Activated CD4-positive, alpha-beta T cell treated with anti-CD3 and anti-CD28 coated beads, Interleukin-2, amount 50 U/mL, for 48 hours (primary cell): ENCODE measurements at places on chromosomes 2 and 18.

GRCh38 chr2:160221391-160222276, 21.6 kb upstream of the ITGB6 start:
- DNase-seq: no peak

DNA sequence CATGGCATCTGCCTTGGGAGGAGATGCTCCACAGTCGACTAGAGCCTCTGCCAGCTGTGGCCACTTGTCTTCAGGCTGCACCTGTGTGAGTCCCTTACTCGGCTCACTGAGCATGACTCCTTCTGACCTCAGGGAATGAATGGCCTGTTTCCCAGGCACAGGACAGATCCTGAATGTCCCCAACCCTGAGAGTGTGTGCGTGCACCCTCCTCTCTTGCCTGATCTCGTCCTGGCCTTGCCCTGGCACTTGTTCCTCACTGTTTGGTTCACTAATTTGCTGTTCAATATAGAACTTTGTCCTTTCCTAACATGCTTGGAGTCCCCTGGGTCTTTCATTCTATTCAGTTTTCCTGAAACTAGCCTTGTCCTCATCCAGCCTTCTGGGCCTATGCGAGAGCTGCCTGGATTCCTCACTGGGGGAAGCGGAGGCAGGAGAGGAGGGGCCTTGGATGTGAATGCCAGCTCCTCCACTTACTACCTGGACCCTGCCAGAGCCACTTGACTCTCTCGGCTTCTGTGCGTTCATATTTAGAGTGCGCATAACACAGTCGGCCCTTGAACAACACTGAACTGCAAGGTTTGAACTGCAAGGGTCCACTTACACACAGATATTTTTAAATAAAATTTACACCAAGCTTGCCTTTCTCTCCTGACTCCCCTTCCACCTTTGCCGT, 184.8 kb downstream of the ACKR3 start:
- no peak for DNase-seq

DNA sequence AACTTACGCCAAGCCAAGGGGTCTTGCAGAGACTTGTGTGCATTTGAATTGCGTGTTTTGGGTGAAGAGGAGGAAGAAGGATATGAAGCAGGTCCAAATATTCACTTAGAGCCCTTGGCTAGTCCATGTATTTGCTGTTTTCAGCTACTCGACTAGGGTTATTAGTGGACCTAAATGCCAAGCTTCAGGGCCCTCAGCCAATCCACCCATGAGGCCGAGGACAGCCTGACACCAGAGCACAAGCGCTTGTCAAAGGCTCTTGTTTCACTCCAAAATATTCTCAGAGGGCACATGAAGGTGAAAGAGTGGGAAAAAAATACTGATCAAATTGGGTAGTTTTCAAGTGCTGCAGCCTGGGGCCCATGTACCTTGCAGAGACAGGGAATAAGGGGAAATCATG, 174.8 kb upstream of the ACAA2 start:
- DNase-seq: no peak

DNA sequence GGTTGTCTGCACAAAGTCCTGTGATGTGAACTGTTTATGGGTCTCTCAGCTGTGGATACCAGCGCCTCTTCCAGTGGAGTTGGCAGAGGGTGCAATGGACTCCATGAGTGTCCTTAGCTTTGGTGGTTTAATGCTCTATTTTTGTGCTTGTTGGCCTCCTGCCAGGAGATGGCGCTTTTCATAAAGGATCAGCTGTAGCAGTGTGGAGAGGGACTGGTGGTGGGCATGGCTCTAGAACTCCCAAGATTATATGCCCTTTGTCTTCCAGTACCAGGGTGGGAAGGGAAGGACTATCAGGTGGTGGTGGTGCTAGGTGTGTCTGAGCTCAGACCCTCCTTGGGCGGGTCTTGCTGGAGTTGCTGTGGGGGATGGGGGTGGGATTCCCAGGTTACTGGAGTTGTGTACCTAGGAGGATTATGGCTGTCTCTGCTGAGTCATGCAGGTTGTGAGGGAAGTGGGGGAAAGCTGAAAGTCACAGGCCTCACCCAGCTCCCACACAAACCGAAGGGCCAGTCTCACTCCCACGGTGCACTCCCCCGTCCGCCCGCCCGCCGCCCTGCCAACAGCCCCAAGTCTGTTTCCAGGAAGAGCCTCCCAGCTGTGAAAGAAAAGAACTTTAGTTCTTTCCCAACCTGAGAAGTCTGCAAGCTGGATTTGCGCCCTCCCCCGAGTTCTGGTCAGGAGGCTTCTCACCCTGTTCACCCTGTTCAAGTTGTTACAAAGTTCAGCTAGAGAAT, 108.1 kb downstream of the MARCO start:
- peak; percentile 9 for DNase-seq

DNA sequence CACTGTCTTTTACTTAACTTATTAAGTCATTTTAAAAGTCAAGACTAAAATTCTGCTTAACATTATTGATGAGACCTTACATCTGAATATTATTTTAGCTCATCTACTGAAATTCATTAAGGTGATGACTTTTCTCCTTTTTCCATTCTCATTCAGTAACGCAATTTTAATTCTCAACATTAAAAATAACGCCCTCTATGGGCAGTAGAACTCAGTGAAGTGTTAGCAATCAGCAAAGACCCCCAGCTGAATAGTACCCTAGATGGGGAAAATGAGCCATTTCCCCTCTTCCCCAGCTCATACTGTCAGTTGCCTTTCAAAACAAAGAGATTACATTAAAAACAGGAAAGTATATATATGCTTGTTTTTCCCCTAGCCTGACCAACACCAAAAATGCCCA, 203.3 kb downstream of the NR4A2 start:
- DNase-seq: no peak

DNA sequence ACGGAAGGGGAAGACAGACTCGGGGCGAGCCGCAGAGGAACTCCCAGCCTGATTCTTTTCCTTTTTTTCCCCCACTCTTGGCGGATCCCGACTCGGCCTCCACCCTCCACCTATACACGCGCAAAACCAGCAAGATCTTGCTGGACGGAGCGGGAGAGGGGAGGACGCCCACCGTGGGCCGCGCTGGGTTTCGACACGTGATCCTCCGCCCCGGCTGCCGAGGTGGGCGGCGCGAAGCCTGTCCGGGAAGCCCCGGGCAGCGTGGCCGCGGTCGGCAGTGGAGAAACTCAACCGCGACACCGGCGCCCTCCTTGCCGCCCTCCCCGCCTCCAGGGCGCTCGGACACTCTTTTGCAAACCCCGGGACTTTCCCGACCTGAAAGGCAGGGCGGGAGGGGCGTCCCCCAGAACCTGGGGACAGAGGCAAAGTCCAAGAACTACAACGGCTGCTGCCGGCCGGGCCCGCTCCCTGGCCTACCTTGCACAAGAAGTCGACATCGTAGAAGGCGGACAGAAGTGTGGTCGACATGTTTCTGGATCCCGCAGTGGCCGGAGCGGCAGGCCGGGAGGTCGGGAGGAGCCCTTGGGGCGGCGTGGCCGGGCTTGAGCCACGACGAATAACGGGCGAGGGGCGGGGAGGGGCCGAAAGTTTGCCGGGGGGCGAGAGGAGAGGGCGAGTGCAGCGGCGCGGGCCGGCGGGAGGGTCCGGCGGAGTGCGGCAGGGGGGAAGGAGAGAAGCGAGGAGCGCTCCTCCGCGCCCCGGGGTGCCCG, 433 bp downstream of the ZFP36L2 start:
- DNase-seq: peak; percentile 75

DNA sequence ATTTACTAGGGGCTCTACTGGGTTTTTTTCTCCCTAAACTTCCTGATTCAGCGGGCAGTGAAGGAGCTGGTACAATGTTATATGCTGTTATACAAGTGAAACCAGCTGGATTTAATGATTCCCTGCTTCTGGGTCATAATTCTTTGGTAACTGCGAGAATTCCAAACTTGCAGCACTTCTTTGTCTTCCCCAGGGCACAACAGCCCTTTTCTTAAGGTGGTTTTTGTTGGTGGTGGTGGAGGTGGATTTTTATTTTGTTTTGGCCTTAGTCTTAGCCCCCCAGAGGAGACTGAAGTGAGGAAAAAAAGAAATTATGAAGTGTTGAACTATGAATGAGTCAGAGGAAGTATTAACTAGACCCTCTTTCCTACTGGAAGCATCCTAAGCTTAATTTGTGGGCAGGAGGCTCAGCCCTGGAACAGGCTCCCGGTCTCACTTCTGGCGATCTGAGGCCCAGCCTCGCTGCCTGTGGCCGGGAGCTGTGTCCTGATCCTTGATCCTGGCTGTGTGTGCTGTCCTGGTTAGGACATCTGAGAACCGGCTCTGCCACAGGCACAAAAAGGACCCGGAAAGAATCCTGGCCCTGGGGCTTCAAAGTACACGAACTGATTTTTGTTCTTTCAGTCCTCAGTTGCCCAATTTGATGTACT, 141.9 kb downstream of the LYPD6B start:
- DNase-seq: no peak

- DNase-seq: no peak
Observed at GRCh38 chr2:69097891-69098655, 85.1 kb downstream of the ANTXR1 start.

- DNase-seq: no peak
Observed at GRCh38 chr2:64666810-64667438, 13.2 kb upstream of the SERTAD2 start.
